Upper lobe of right lung (tissue), 1 donor: ENCODE measurements at places on chromosomes 6 and 20. TPM values are rescaled to one million over a fixed set of nuclear protein-coding genes. Genes with fewer than 3 reads are reported as not detected.
A peak's percentile ranks its signal among the peaks of the same experiment; 100 is the strongest.

The SIRPB2 gene
- total RNA-seq = 14.3 TPM

The BCAS1 gene
- 0.81 TPM for total RNA-seq

The MAVS gene
- total RNA-seq = 41.5 TPM

The BTNL2 gene
- not detected for total RNA-seq

The BPIFB1 gene
- 0.67 TPM for total RNA-seq

The BANF2 gene
- total RNA-seq = not detected

DNA sequence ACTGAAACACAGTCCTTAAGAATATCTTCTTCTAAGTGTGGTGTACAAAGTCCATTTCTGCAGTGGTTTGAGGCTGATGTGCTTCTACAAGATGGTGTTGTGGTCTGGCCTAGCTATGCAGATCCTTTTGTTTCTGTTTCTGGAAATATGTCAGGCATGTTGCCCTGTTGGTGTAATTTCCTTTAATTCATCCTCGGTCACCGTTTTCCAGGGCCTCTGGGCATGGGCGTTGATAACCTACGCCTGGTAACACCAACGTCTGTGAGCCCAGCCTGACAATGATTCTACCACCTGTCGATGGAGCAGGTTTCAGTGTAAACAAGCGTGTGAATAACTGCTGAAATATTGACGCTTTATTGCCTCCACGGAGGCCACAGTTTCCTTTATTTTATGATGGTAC is 33.3 kb upstream of the AFDN start:
- no peak for DNase-seq

DNA sequence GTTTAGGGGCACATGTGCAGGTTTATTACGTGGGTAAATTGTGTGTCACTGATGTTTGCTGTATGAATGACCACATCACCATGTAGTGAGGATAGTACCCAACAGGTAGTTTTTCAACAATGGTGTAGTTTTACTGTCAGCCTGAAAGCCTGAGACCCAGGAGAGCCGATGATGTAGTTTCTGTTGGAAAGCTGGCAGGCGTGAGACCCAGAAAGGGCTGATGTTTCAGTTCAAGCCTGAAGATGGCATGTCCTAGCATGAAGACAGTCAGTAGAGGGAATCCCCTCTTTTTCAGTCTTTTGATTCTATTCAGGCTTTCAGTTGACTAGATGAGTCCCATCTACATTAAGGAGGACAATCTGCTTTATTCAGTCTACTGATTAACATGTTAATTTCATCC is 96.7 kb downstream of the KLHL32 start:
- no peak for DNase-seq

DNA sequence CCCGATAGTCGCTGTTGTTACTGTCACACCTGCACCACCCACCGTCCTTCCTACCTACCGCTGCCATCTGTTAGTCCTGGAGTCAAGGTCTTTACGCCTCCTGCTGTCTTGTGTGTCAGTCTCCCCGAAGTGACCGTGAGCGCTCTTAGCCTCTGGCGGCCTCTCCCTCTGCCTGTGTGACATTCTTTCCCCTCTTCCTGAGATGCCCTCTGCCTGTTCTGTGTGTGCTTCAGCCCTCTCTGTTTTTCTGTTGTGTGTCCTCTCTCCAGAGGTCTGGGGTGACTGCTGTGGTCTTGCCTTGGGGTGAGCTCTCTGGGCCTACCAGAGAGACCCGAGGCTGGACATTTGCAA is 54.9 kb downstream of the TCP11 start:
- DNase-seq = no peak

- peak; percentile 91 for DNase-seq
Observed at GRCh38 chr6:44223319-44224028, at the start of gene SLC29A1. Gene SLC29A1, plus strand, starts transcription at chr6:44223595. Its CDS starts 3,719 bp downstream, at chr6:44227314.

GRCh38 chr6:150087336-150087735 is 18.4 kb upstream of the ULBP3 start:
- DNase-seq = no peak

- DNase-seq = no peak
Observed at GRCh38 chr6:56146086-56146485, 101.3 kb downstream of the COL21A1 start.

DNA sequence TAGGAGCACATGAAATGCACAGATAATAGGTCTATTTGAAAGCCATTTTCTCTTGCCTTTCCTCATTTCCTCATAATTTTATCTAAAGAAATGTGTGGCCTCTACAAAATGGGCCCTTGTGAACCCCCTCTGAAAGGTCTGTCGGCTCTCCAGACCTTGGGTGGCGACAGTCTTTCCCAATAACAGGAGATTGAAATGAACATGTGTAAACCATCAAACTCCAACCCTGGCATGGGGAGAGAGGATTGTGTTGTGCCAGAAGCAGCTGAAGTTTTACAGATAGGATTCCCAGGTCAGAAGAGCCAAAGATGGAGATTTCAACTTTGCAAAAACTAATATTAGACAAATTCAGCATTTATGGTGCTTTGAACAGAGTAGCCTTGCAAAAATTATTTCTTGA is 277.1 kb upstream of the ECI2 start:
- DNase-seq = no peak

DNA sequence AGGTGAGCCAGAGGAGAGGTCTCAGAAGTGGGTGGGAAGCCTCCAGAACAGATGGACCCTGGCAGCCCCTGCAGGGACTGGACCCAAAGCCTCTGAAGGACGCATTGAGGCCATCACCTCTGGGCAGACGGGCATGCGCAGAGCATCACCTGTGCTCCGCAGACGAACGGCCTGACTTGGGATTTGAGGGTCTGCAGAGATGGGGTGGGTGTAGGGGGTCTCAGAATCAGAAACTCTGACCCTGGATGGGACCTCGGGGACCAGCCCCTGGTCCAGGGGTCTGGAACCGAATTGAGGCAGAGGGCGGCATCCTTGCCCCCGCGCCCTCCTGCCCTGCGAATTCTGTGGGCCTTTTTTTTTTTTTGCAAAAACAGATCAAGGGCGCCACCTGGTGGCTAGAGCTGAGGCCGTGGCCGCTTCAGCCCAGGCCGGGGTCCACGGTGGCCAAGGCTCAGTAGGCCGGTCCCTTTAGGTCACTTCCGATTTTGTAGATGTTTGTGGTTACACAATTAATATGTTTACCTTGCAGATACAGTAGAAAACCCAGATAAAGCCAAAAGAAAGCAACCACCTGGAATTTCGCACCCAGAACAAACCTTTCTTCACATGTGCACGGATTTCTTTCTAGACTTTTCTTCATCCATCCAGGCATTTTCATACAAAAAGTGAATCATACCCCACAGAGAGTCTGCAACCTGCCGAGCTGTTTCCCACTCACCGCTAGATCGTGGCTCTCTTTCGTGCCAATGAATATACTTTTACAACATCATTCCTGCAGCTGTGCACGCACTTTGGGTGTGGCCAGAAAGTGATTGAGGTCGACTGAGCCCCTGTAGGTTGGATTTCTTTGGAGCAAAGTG is 25.9 kb downstream of the ZBP1 start:
- peak; percentile 80 for DNase-seq

DNA sequence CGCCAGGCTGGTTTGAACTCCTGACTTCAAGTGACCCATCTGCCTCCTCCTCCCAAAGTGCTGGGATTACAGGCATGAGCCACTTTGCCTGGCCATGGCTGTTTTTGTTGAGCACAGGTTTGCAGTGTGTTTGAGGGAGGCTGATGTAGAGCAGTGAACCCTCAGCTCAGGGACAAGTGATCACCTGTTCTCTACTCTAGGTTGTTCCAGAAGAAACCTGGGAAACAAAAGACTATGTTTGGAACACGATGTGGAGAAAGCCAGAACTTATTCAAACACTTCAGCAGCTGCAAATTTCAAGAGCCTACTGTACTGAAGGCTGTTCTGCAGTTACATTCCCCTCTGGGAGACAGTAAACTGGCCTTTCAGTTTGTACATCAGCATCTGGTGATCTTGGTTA is 4.7 kb downstream of the TULP1 start:
- no peak for DNase-seq

DNA sequence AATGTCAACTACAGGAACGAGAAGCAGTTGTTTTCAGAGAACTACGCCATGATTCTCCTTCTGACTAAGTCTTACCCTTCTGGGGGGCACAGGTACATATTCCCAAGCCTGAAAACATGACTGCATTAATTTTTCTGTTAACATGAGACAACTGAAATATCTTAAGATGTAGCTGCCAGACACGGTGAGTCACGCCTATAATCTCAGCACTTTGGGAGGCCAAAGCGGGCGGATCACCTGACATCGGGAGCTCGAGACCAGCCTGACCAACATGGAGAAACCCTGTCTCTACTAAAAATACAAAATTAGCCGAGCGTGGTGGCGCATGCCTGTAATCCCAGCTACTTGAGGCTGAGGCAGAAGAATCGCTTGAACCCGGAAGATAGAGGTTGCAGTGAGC is 21.7 kb downstream of the TBC1D20 start:
- no peak for DNase-seq

DNA sequence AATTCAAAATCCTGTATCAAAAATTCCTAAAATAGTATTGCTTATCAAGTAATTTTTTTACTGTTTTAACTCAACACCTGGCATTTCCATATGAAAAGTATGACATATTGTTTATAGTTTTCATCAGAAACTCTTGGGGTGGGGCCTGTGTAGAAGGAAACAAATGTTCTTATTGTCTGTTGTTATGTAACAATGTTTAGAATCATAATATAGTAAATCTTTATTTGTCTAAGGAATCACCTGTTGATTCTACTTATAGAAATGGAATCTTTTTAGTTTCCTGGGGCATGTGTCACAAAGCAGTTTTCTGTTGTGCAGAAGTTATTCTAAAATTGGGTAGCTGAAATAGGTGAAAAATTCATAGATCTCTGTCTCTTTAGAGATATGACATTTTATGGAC is 4.9 kb downstream of the ARMC2 start:
- no peak for DNase-seq

DNA sequence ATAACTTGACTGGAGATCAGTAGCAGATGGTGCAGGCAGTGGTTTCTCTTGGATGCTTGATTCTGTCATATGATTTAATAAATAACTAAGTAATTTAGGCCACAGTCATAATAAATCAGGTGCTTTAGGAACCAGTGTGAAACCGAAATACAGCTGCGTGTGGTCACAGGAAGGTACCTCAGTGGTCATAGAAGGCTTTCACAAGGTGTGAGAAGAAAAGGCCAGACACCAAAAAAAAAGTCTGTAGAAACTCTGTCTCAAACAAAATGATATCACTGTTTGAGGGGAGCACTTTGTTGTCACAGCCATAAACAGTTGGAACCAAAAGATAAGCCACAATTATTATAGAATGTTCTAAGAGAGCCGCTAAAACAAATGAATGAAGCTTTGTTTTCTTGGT is 56.5 kb downstream of the ARMC2 start:
- no peak for DNase-seq

DNA sequence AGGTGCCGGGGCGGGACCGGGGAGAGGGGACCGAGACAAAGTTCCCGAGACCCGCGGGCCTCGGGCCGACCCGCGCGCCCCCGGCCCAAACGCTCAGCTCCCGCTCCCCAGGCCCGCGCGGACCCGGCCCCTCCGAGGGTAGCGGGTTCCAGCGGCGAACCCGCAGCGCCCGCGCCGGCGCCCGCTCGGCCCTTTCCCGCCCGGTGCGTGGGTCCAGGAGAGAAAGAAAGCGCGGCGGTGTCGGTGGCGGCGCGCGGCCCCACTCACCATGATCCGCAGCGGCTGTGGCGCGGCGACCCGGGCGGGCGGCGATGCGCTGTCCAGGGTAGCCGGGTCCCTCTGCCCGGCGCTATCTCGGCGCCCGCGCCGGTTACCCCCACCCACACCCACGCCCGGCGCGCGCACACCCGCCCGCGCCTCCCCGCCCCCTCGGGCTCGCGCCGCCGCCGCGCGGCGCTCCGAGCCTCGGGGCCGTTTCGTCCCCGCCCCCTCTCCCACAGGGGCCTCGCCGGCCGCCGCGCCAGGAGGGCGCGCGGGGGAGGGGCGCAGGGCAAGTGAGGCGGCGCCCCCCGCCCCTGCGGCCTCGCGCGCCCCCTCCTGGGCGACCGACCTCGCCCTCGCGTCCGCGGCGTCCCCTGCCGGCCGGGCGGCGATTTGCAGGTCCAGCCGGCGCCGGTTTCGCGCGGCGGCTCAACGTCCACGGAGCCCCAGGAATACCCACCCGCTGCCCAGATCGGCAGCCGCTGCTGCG is at the start of gene ELOVL2:
TSS of gene ELOVL2 (minus strand) at position 345 of the 751 bp plus-strand sequence. CDS start at position 270, 75 bp downstream.
- DNase-seq = peak; percentile 66

GRCh38 chr6:130513770-130514169 is 148.0 kb downstream of the TMEM200A start:
- DNase-seq = no peak

GRCh38 chr6:168497381-168497780 is 56.4 kb downstream of the SMOC2 start:
- DNase-seq = no peak
